ENCODE measurements at places on chromosomes 5 and 9.

DNA sequence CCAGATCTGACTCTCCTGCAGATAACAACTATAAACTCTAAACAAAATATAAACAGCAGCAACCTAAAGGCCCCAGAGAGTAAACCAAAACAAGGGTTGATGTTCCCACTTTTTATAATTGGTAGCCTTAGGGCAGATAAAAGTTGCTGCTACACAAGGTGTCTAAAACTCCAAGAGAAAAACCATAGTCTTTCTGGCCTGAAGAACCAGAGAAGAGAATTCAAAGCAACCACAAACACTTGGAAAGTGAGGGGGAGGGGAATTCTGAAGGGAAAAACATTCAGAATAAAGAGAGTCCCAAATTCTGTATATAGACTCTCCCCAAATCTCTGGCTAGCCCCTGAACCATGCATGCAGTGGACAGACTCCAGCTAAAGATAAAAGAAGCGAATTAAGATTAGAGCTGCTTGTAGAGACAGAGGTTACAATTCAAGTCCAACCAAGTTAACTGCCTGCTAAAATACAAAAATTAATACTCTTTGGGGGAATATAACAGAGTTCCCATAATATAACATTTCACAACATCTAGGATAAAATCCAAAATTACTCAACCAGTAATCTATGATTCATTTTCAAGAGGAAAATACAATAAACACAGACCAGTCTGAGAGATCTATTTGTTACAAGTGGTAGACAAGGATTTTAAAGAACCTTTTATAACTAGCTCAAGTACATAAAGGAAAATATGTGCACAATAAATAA, 37.5 kb upstream of the RGMB start:
- no peak for DNase-seq

DNA sequence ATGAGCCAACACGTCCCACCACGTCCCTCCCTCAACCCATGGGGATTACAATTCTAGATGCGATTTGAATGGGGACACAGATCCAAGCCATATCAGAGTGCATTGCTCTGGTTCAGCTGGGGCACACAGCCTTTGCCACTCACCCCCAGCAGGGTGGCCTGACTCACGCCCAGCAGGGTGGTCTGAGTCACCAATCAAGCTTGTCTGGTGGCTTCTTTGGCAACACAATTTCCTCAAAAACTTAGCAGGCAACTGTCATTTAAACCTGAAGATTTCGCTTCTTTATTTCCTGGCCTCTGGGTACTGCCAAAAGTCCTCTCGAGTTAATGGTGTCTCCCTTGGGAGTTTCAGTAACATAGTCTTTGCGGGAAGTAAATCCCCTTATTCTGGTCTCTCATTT, 16.3 kb upstream of the SEMA5A start:
- no peak for DNase-seq

DNA sequence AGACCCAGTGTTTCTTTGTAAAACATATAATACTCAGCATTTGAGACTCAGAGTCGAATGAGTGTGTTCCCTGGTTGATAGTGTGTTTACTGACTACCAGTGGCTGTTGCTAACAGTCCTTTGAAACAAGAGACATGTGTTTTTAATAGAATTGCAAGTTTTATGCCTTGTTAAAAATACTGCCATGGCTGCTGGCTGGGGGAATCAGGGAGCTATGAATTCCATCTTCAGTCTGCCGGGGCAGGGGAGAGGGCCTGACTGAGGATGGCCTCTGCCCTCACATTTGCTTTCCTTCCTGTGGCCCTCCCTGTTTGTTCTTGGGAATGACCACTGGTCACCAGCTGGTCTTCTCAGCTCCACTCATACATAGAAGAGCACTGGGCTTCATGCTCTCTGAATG, 63.8 kb downstream of the PDZD2 start:
- no peak for DNase-seq

GRCh38 chr5:172436879-172437369, 17.4 kb downstream of the SH3PXD2B start:
- DNase-seq, result no peak

DNA sequence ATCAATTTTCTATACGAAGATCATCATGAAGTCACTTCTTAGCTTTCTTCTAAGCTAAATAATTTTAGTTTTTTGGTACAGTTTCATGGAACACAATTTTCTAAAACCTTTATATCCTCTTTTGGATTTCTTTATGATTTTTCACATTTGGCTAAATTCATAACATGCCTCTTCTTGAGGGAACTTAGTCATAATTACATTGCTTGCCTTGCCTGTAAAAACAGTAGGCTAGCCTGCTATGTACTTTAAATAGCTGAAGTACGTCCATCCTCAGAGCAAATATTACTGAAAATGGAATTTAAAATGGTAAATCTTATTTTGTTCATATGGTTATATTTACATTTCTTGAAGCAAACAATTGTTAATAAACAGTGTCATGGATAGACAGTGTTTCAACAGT, 225.0 kb downstream of the VPS13A start:
- no peak for DNase-seq

- DNase-seq, result no peak
These were observed 5.7 kb downstream of the CMBL start for GRCh38 chr5:10301842-10302610.

DNA sequence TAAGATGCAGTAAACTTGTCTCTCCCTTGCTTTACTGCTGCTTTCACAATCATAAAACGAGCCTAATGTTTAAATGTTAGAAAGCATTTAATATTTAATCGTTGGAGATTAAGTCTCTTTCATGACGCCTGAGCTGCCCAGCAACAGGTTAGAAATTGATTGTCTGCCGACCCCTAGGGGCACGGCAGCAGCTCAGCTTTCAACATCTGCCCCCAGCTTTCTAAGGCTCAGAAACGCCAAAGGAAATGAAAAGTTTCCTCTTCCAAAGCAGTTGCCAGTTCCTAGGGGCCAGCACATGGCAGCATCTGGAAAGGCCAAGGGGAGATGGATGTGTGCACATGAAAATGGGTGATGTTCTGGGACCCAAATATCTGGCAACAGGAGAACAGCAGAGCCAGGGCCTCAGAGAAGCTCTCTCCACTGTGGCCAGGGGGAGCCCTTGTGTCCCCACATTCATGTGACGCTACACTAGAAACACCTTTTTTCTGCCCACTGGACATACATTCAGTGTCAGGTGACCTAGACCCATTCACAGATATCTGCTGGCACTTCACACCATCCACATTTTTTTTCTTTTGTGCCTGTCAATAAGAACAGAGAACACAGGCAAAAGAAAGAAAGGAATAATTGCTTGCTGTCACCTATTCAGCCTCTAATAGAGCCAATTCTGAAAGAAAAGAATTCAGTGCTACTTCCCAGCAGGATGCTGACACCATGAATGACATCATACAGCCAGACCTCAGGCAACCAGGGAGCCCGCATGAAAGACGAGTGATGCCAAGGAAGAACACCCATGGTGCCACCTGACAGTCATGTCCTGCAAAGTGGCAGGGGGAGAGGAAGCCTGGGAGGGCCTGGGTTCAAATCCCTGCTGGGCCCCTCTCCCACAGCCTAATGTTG, 205.0 kb upstream of the TAS2R1 start:
- no peak for DNase-seq

DNA sequence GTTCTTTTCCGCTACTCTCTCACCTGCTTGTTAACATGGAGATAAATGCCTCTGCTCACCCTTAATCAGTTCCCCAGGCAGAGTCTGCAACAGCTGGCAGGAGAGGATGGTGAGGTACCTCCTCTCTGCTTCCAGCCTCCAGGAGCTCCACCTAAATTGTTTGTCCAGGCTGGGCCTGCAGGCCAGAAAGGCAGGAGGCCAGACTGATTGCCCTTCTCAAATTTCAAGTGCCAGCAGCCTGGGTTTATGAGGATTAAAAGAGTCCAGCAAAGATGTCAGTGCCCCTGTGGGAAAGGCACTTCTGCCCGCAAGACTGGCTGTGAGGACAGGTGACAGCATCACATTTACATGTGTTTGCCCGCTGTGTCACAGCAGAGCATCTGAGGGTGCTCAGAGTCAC, 19.8 kb downstream of the CORO2A start:
- DNase-seq, result no peak

DNA sequence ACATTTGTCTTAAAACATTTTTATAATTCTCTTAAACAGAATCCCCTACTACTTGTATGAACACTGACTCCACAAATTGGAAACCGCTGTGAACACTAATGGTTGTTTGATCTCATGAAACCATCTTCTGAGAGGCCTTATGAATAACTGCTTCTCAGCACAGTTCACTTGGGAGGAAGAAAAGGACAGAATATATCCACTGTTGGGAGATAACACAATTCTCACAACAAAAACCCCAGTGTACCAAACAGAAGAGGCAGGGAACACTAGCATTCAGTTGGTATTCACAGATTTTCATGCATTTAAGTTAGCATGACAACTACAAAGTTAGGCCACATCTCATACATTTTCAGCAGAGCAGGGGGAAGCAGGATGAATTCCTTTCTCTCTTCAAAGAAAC, 89.0 kb upstream of the SELENOP start:
- DNase-seq, result no peak

GRCh38 chr9:128160603-128160987, 530 bp downstream of the BBLN start:
- DNase-seq, result no peak

DNA sequence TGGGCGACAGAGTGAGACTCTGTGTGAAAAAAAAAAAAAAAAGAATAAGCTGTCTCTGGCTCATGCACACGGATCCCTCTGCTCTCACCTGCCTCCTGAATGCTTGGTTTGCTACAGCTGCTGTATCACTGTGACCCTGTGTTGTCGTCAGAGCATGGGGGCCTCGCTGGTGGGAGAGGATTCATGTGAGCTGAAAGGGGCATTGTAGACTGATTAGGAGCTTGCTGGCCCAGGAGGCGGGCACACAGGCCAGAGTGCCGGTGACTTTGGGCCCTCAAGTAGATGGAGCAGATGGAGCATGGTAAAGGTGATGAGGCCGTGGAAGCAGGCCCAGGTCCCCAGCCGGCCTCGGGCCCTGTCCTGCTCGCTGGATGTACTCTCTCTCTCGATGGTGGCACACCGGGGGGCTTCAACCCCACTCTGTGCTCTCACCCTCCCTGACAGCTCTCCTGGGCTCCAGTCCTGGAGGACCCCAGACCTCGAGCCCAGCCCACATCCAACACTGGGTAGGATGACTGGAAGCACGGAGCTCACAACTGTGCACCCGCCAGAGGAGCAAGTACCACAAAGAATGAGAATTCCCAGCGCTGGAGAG, 7.1 kb downstream of the FLT4 start:
- DNase-seq, result no peak

DNA sequence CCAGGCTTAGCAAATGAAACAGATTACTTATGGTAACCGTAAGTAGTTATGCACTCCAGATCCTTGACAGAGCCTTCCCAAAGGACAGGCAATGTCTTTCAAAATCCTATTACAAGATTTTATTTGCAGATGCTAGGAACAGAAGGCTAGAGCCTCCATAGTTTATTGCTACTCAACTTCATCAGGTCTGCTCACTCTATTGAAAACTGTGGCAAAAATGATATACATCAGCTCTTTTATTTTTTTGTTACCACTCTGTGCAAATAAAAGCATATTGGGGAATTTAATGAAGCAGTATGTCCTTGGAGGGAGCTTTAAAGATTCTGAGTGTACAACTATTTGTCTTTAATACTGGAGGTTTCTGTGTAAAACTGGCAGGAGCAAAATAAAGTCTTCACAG, 46.5 kb downstream of the SLC44A1 start:
- no peak for DNase-seq

GRCh38 chr5:92527311-92528078, 1053.5 kb downstream of the NR2F1-AS1 start:
- no peak for DNase-seq

DNA sequence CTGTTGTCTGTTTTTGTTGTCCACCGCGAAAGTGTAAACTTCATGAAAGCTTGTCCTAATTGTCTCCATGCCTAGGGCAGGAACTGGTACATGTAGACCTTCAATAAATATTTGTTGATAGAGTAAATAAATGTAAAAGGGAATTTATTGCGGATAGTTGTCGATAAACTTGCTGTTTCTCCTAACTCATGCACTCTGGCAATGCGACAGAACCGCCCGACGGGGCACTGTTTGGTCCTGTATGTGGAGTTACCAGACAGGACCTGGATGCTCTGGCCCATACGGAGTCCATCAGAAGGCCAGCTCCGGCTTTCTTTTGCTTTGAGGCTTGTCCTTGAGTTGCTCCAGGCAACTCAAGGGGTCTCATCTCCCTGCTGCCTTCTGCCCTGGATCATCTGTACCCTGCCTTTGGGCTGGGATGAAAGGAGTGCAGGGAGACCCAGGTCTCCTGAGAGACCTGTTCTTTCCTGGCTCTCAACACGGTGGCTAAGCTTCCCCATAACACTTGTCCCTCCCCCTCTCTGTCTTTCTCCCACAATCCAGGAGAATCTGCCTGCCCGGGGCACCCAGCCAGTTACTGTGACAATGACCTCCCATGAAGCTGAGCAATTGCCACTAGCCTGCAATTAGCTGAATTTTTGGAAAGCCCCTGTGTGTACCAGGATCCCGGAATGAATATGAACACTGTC, 149.5 kb upstream of the PTCH1 start:
- no peak for DNase-seq

- DNase-seq, result no peak
These were observed 160.2 kb upstream of the TBCA start for GRCh38 chr5:77936365-77936693.

- no peak for DNase-seq
These were observed 33.1 kb upstream of the SPIN1 start for GRCh38 chr9:88355166-88355565.

- no peak for DNase-seq
These were observed 79.1 kb downstream of the UGCG start for GRCh38 chr9:111975709-111976108.

DNA sequence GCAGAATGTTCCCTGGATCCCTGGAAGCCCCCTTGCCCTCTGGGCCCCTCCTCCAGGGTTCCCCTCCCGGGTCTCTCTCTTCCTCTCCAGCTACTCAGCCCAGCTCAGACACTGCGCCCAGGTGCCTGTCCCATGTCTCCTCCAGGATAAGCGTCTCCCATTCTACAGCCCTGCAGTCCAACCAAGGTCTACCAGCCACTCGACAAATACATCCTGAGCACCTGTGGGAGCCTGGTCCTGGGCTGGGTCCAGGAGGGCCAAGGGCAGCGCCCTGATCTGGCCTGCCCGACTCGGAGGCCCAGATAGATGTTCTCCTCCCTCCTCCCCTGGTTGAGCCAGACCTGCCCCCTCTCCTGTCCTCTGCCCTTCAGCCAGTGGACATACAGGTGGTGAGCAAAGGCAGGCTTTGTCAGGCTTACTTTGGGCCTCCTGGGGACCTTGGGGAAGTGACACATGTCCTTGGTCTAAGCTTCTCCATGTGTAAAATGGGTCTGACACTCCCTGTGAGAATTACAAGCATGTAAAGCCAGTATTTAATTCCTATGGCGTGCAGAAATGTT, 1.4 kb downstream of the FLT4 start:
- no peak for DNase-seq

DNA sequence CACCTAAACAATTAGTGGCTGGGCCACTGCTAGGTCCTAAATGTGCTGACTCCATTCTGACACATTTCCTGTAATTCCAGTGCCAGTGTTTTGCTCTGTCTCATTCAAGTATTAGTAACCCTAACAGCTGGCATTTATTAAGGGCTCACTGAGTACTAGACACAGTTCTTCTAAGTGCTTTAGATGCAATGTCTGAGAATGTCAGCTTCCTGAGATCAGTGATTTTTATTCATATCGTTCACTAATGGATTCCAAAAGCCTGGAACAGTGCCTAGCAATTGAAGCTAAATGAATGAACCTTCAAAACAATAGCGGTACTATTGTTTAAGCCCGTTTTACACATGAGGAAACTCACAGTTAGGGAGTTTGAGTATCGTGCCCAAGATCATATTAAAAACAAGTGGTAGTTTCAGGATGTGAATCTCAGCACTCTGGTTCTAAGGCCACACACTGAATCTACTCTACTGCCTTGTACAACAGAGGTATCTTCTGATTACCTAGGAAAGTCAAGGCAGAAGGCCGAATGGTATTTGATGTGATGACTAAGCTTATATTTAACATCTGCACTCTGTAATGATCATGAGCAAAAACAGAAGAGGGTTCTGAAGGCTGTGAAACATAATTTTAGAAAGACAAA, 304.0 kb downstream of the PJA2 start:
- no peak for DNase-seq
